ENCODE measurements at places on chromosomes 2 and 18.

- DNase-seq, result no peak
Measured at GRCh38 chr2:30046979-30047378, 99.8 kb upstream of the YPEL5 start.

DNA sequence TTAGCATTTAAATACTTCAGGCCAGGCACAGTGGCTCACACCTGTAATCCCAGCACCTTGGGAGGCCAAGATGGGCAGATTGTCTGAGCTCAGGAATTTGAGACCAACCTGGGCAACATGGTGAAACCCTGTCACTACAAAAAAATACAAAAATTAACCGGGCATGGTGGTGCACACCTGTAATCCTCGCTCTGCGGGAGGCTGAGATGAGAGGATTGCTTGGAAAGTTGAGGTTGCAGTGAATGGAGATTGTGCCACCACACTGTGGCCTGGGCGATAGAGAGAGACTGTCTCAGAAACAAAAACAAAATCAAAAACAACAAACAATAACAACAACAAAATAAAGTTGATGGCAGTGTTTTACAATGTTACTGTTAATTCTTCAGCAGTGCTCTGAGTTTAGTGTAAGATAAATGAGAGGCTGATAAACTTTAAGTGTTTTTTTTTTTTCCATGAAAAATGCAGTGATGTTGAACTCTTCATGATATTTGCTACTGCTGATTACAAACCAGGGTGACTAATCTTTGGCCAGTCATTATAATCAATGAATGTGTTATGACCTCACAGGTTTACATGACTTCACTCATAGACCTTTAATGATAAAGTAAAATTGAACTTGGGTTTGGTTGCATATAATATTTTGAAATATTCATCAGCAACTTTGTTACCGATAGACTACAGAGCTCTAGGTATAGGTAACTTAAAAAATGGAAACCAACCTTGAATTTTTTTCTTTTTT lies 2.5 kb downstream of the ITGAV start:
- no peak for DNase-seq

- DNase-seq, result no peak
Measured at GRCh38 chr2:65175894-65176530, 46.1 kb upstream of the RAB1A start.

GRCh38 chr2:241772063-241772499 lies 4.5 kb upstream of the GAL3ST2 start:
- DNase-seq, result peak; percentile 50

GRCh38 chr2:111207851-111208250 lies 87.1 kb downstream of the BCL2L11 start:
- peak; percentile 74 for DNase-seq

GRCh38 chr2:85433511-85434089 lies 15.1 kb downstream of the SH2D6 start:
- no peak for DNase-seq
